ENCODE measurements at places on chromosomes 7 and 10. TPM values are rescaled to one million over a fixed set of nuclear protein-coding genes. Genes with fewer than 3 reads are reported as not detected.

- no peak for DNase-seq
Observed at GRCh38 chr7:17986851-17987250, 40.8 kb downstream of the PRPS1L1 start.

The IGF2BP3 gene
- total RNA-seq, result 117 TPM

The UCMA gene
- not detected for total RNA-seq

The GPR85 gene
- total RNA-seq, result 0.64 TPM

GRCh38 chr10:44908066-44908749, 2.9 kb upstream of the TMEM72 start:
- DNase-seq, result no peak

Data from endothelial cell of umbilical vein (primary cell).